Activated T-helper 2 cell treated with anti-CD3 and anti-CD28 coated beads, Interferon-gamma antibody, Interleukin-2, Interleukin-4, amounts not matched to agents 10 μg/mL and 5 μg/mL and 100 μg/mL, durations not matched to agents 14 hours and 24 hours and 36 hours (primary cell): ENCODE measurements at places on chromosomes 7 and 10. TPM values are rescaled to one million over a fixed set of nuclear protein-coding genes. Genes with fewer than 3 reads are reported as not detected.

GRCh38 chr10:34348917-34349485 is 466.1 kb downstream of the PARD3 start:
- no peak overlapping the region for H3K4me3 ChIP-seq
- no peak for DNase-seq
- H3K36me3 ChIP-seq, result no peaks in the 10 kb centered on the region
- H3K27ac ChIP-seq, result no peak overlapping the region
- no peaks in the 10 kb centered on the region for H3K27me3 ChIP-seq

- H3K4me1 ChIP-seq, result no peaks in the 10 kb centered on the region
- H3K27me3 ChIP-seq, result no peaks in the 10 kb centered on the region
- H3K27ac ChIP-seq, result no peak overlapping the region
- DNase-seq, result no peak
- H3K4me3 ChIP-seq, result no peak overlapping the region
These were observed 87.8 kb downstream of the CHRM2 start for GRCh38 chr7:136956232-136956631.

DNA sequence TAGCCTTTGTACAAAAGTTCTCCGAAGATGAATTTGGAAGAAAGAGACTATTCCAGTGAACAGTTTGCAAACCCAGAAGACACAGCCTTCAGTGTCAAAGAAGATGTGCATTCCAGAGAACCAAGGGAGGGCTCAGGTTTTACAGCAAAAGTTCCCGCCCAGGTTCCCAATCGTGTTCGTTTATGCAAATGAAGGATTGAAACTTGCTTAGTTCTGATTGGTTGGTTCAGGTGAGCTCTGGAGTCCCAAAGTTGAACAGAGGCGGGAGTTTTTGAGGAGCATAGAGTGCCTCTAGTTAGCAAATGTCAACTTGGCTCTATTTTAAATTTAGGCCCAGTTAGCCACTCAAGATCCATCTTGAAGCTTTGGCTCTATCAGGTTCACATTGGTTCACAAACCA is 51.3 kb downstream of the TMEM270 start:
- no peaks in the 10 kb centered on the region for H3K36me3 ChIP-seq
- DNase-seq, result no peak
- H3K4me1 ChIP-seq, result no peaks in the 10 kb centered on the region
- no peak overlapping the region for H3K27ac ChIP-seq
- no peak overlapping the region for H3K4me3 ChIP-seq

- H3K4me3 ChIP-seq, result peak overlapping the region; percentile 0
- no peaks in the 10 kb centered on the region for H3K27me3 ChIP-seq
- peak overlapping the region; percentile 53 for H3K27ac ChIP-seq
- peaks cover 59% of the 10 kb centered on the region for H3K36me3 ChIP-seq
These were observed 21.3 kb downstream of the TIAL1 start for GRCh38 chr10:119575506-119575905.

Gene SLC13A1
- not detected in 2 replicates for total RNA-seq

DNA sequence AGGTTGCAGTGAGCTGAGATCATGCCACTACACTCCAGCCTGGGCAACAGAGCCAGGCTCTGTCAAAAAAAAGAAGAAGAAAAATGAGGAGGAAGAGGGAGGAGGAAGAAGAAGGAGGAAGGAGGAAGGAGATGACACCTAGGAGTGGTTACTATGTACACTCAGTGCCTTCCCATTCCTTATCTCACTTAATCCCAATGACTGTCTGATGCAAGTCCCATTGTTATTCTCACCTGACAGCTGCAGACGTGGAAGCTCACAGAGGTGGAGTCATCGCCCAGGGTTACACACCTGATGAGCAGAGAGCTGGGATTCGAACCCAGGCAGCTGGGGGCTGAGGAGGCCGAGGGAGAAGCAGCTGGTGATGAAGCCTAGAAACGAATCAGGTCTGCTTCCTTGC is 258.8 kb downstream of the SNX10 start:
- no peak overlapping the region for H3K4me3 ChIP-seq
- no peaks in the 10 kb centered on the region for H3K36me3 ChIP-seq

DNA sequence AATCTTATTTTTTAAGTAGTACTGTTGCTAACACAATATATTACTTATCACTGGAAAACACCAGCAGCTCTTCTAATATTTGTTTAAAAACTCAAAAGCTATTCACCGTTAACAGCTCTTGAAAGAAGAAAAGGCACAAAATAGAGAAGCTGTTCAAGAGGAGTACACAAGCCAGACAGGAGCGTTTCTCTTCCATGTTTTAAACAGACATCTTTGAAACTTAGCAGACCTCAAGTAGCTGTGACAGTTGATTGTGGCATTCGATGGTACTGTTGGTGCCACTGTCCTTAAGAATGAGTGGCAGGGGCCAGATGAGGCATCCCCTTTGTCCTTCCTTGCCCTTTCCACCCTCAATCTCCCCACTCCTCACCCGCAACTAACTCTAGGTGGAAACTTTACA is 81.6 kb upstream of the PRR15 start:
- no peaks in the 10 kb centered on the region for H3K4me1 ChIP-seq
- H3K36me3 ChIP-seq, result no peaks in the 10 kb centered on the region
- no peak overlapping the region for H3K27ac ChIP-seq

- DNase-seq, result no peak
- no peak overlapping the region for H3K27ac ChIP-seq
- no peaks in the 10 kb centered on the region for H3K36me3 ChIP-seq
- no peaks in the 10 kb centered on the region for H3K27me3 ChIP-seq
- H3K4me1 ChIP-seq, result no peaks in the 10 kb centered on the region
These were observed 621.9 kb downstream of the ACTR3B start for GRCh38 chr7:153381275-153382040.

DNA sequence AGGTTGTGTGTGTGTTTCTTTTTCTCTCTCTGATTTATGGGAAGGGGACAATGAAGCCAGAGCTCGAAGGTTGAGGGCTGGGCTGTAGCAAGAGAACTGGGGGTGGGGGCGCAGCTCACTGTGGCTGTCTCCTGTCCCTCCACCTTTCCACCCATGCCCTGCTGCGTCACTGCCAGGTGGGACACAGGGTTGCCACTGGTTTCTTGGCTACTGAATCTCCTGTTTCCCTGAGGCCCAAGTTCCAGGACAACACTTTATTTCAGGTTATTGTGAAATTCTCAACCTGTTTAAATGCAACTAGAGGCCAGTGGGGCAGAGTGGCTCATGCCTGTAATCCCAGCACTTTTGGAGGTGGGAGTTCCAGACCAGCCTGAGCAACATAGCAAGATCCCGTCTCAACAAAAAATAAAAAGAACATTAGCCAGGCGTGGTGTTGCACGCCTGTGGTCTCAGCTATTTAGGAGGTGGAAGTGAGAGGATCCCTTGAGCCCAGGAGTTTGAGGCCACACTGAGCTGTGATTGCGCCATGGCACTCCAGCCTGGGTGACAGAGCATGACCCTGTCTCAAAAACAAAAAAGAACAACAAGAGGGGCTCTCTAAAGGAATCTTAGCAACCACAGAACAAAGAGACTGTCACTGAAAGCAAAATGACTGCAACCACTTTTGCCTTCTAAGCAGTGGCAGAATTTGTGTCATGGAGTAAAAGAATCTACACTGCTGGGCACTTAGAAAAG is 22.6 kb downstream of the TBATA start:
- peaks cover 6% of the 10 kb centered on the region for H3K4me1 ChIP-seq
- DNase-seq, result no peak
- H3K27ac ChIP-seq, result no peak overlapping the region

GRCh38 chr7:780516-780915 is 51.8 kb upstream of the SUN1 start:
- DNase-seq, result no peak
- H3K4me1 ChIP-seq, result no peaks in the 10 kb centered on the region
- H3K4me3 ChIP-seq, result no peak overlapping the region
- no peaks in the 10 kb centered on the region for H3K27me3 ChIP-seq
- H3K27ac ChIP-seq, result no peak overlapping the region
- H3K36me3 ChIP-seq, result peaks cover 27% of the 10 kb centered on the region

DNA sequence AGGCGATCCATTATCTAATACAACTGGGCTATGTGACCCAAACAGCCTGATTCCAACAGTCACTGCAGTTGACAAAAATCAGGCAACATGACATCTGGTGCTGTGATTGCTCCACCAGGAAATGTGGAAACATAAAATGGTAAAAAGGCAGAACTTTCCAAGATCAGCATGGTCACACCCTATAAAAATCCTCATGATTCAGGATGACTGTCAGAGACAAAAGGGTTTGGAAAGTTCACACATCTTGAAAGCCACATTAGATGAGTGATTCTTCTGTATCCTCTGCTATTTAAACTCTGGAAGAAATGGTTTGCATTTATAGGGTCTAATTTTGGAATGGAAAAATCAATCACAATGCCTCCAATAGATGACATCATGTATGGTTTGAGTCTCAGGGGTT is 662.6 kb upstream of the IGFBP3 start:
- no peak overlapping the region for H3K27ac ChIP-seq
- no peak for DNase-seq
- H3K36me3 ChIP-seq, result no peaks in the 10 kb centered on the region

GRCh38 chr7:70307544-70308106 is 709.4 kb downstream of the AUTS2 start:
- peaks cover 2% of the 10 kb centered on the region for H3K4me1 ChIP-seq
- H3K4me3 ChIP-seq, result no peak overlapping the region
- no peak overlapping the region for H3K27ac ChIP-seq
- H3K27me3 ChIP-seq, result no peaks in the 10 kb centered on the region

Gene CYP26C1
- total RNA-seq, result 0.05 TPM in 1 of 2 replicates, not detected in the other

Gene OGDHL
- 3.7 and 3.9 TPM in 2 replicates for total RNA-seq

DNA sequence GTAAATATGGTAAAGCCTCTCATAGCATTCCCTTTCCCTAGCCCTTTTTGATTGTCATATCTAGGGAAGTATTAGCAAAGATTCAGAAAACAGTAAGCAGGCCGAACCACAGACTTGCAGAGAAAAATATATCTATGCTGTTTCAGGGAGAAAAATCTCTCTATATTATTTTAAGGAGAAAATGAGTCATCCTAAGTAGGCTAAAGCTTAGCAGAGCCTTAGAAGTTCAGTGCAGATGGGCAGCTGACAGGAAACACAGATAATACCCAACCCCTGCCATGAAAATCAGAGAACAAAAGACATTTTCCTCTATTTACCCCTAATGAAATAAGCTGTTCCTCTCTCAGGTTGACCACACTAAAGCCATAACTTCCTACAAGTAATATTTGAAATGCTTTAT is 16.5 kb downstream of the C1QL3 start:
- H3K4me3 ChIP-seq, result no peak overlapping the region
- peaks cover 8% of the 10 kb centered on the region for H3K36me3 ChIP-seq
- no peak overlapping the region for H3K27ac ChIP-seq
- no peak for DNase-seq

DNA sequence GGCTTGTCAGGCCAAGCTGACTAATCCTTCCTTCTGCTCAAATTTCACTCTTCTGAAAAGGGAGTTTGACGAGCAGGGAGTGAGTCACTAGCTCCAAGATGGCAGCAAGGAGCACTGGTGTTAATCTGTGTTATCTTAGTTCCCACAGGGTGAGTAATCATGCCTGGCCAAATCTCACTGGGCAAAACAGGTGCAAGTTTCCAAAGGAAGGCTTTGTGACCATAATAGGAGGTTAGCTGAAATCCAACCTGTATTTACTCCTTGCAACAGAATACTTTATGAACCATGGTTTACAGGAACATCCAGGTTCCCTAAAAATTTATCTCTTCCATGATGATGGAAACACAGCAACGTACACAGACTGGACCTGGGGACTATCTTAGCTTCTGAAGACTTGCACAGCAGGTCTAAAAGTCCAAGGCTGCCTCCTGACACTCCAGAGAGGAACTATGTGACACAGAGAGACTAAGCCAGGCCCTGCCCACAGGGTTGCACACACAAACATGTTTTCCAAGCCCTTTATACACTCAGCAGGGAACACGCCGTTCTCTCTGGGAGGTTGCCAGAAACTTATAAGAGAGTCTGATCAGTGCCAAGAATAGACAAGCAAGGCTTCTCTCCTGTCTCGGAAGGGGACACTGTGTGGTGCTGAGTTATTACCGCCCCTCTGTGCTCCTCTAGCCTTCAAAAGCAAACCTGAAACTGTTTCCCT is 46.3 kb downstream of the PDK4 start:
- no peak overlapping the region for H3K27ac ChIP-seq
- DNase-seq, result no peak
- H3K4me3 ChIP-seq, result no peak overlapping the region

Gene TMEM176B
- 0.14 TPM in 1 of 2 replicates, not detected in the other for total RNA-seq

DNA sequence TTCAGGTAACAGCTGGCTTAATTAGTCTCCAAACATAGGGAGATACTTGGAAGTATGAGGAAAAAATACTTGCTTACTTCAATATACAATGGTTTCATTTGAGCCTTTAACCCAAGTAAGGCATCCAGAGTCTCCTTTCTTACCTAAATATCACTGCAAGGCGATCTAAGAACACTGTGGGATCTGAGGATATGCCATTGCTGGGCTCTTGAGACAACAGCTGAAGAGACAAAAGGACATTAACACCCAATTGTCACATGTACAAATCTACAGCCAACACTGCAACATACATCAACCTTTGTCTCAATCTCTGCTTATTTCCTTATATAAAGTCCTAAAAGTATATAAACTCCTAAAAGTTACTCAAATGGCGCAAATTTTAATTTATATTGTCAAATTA is 44.4 kb downstream of the IRF5 start:
- peaks cover 76% of the 10 kb centered on the region for H3K36me3 ChIP-seq
- DNase-seq, result no peak
- no peaks in the 10 kb centered on the region for H3K4me1 ChIP-seq
- no peak overlapping the region for H3K27ac ChIP-seq
- no peaks in the 10 kb centered on the region for H3K27me3 ChIP-seq

- H3K4me3 ChIP-seq, result no peak overlapping the region
- H3K4me1 ChIP-seq, result no peaks in the 10 kb centered on the region
- no peaks in the 10 kb centered on the region for H3K36me3 ChIP-seq
- no peak overlapping the region for H3K27ac ChIP-seq
- DNase-seq, result no peak
- H3K27me3 ChIP-seq, result no peaks in the 10 kb centered on the region
These were observed 73.2 kb downstream of the INHBA start for GRCh38 chr7:41629711-41630111.

GRCh38 chr10:131868436-131868835 is 32.4 kb upstream of the PPP2R2D start:
- no peak overlapping the region for H3K27ac ChIP-seq
- H3K4me3 ChIP-seq, result no peak overlapping the region
- H3K4me1 ChIP-seq, result no peaks in the 10 kb centered on the region
- H3K36me3 ChIP-seq, result no peaks in the 10 kb centered on the region
- no peaks in the 10 kb centered on the region for H3K27me3 ChIP-seq

Gene FAM25A
- total RNA-seq, result not detected in 2 replicates
